ENCODE measurements at places on chromosomes 6 and 20.

DNA sequence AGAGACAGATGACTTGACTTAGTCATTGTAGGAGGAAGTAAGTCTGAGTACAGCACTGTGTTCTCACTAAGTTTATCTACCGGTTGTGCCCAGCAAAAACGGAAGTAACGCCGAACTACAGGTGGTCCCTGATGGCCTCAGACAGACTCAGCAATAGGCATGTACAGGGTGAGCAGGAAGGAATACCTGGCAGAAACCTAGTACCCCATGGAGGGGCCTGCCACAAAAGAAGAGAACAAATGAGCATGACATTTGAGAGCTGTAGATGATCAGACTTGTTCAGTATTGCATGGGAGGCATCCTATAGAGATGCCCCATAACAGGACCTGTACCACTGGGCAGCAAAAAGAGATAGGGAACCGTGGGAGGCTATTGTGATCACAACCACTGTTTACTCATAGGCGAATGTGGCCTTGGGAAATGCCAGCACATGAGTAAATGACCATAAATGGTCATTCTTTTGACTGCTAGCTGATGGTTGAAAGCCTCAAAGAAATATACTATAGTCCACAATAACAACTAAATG lies 106.4 kb upstream of the TAB2 start:
- no peak for DNase-seq

GRCh38 chr6:43736844-43737243 lies 33.2 kb upstream of the VEGFA start:
- DNase-seq, result no peak

GRCh38 chr20:32445539-32446273 lies 87.6 kb downstream of the ASXL1 start:
- no peak for DNase-seq

DNA sequence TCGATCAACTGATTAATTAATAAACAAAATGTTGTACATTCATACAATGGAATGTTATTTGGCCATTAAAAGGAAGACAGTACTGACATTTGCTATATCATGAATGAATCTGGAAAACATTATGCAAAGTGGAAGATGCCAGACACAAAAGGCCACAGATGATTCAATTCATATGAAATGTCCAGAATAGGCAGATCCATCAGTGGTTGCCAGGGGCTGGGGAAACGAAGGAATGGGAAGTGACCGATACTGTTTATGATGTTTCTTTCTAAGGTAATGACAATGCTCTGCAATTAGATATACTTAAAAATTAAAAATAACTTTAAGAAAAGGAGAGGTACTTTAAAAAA lies 37.2 kb downstream of the ELOVL5 start:
- DNase-seq, result no peak

DNA sequence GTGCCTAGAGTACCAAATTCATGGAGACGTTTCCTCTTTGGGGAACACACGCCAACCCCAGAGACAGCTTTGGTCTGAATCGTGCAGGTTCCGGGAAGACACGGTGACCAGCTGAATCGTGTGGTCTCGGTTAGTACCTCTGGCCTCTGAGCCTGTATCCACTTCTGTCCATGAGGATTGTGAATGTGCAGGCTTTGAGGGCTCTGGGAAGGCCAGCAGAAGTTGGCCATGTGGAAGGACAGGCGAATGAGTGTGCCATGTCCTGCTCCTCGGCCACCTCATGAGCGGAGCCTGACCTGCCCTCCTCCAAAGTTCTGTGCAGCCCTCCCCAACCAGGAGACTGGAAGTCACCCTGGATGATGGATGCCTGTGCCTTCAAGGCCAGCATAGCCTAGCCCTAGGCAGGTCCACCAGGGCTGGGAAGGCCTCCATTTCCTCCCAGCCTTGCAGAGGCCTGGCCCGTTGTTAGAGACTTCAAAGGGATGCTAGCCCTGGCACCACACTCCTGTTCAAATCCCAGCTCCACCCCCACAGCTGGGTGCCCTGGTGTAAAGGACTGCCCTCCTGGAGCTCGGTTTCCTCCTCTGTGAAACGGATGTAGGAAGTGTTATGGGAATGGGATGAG lies 1.7 kb upstream of the TMEM74B start:
- DNase-seq, result no peak

DNA sequence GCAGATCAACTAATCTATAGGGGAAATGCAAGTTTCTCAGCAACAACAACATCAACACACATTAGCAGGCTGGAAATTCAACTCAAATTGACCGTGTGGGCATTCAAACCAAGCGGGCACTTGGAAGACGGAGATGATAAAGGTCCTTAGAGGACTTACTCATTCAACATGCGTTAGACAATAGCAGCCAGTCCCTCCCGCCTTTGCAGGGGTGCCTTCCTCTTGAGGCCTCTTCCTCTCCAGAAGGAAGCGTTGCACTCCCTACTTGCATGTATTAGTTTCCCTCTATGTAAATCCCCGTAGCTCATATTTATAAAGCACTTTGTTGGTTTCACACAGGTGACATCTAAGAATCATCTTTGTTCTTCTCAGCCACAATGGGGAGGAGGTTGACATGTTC lies 300.8 kb upstream of the STXBP5 start:
- no peak for DNase-seq

- no peak for DNase-seq
These were observed 110.2 kb downstream of the RCAN2 start for GRCh38 chr6:46381057-46381456.

DNA sequence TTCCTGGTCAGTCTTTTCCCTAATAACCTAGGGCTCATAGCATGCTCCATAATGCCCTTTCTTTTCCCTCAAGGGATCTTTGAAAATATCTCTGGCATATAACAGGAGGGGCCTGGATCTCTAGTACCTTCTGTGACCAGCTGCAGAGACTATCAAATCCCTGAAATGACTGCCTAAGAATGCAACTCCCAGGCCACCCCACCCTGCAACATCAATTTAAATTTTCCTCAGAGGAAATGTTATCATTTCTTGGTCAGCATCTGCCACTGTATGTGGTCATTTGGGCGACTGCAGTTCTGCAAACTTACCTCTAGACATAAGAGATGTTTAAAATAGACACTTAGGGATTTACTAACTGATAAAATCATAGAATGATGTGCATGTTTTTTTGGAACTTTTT lies 200.2 kb downstream of the KCNQ5 start:
- DNase-seq, result no peak

DNA sequence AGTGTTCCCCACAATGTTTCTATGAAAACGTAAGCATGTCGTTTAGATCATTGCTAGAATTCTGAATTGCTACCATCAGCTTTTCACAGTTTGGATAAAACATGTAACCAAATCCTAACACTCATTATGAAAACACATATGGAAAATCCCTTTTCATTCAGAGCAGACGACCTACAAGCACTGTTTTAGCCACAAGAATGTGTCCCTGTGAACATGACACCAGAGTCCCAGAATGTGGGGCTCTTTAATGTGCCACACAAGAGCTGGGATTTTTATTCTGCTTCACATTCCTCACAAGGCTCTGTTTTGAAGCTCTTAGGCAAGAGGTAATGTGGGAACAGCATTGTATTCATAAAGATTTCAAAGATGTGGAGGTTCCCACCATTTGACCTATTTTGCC lies 141.1 kb upstream of the CITED2 start:
- DNase-seq, result no peak

DNA sequence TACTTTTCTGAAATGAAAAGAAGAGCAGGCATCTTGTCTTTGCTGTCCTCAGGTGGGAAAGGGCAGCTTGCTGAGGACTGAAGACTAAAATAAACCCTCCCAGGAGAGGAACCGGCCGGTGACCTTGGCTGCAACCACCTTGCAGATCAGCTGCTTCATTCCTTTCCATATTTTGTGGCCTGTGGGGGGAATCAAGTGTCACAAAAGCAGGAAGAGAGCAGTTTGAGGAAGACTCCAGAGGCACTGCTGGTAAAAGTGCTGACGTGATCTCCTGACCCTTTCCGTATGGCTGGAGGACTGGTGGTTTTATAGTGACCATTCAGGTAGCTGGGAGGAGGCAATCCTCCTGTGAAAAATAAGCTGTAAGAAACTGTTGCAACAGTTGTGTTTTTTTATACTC lies 157.0 kb downstream of the PLCB4 start:
- no peak for DNase-seq

GRCh38 chr6:47138046-47138445 lies 95.9 kb upstream of the ADGRF1 start:
- DNase-seq, result no peak

DNA sequence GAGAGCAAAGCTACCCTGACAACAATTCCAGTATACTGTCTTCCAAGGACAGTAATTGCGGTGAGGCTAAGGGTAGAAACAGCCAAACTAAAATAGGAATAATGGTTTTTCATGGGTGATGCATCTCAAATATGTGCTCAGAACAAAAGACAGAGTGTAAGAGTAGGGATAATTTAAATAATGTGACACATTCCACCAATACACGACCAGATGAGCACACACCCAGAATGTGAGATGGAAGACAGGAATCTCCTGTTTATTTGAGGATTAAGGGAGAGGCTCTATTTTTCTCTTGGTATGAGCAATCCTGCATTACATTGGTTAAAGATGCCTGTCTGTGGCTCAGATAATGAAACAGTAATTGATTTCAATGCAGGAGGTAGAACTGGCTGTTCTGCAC lies 292.9 kb upstream of the ZFP64 start:
- no peak for DNase-seq

GRCh38 chr6:14831937-14832336 lies 413.9 kb upstream of the JARID2 start:
- DNase-seq, result no peak

GRCh38 chr20:6814945-6815344 lies 47.5 kb downstream of the BMP2 start:
- DNase-seq, result no peak

- DNase-seq, result no peak
These were observed 200.9 kb downstream of the NFATC2 start for GRCh38 chr20:51341581-51341980.

- no peak for DNase-seq
These were observed 21.8 kb downstream of the PKHD1 start for GRCh38 chr6:52065621-52066020.

DNA sequence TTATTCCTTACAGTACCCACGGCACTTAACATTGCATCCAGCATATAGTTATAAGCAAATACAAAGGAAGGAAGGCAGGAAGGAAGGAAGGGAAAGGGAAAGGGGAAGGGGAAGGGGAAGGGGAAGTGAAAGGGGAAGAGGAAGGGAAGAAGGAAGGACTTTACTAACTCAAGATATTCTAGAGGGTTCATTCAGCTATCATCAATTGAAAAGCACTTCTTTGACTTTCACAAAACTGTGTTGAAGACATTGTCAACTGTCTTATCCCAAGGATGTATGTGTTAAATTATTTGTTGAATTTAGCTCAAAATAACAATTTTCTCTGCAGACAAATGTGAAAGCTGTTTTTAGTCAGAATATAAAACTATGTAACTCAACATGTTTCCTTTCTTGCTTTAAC lies 87.7 kb downstream of the EPM2A start:
- DNase-seq, result no peak

DNA sequence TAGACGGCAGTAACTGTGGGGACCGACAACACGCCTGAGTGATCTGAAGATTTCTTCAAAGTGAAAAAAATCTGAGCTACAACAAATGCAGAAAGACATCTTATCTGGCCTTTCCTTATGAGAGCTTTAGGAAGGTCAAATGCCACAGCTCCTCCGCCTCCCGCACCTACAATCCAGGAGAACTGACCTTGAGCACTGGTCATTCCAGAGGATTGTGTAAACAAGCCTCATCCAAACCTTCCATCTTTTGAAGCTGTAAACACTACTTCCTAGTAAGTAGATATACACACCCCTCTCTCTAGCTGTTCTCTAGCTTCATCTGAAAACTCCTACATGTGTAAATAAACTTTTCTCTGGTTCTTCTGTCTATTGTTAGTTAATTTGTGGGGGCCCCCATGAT lies 76.9 kb downstream of the CD24 start:
- DNase-seq, result no peak

GRCh38 chr20:22821081-22821727 lies 213.9 kb upstream of the SSTR4 start:
- DNase-seq, result no peak

DNA sequence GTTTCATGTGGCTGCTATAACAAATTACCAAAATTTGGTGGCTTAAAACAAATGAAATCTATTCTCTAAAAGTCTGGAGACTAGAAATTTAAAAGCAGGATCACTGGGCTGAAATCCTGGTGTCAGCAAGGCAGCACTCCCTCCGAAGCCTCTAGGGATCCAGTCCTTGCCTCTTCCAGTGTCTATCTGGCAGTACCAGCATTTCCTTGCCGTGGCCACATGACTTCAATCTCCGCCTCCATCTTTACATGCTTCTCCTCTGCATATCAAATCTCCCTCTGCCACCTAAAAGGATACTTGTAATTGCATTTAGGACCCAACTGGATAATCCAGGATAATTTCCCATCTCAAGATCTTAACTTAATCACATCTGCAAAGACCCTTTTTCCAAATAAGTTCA lies 30.2 kb downstream of the ARHGAP18 start:
- no peak for DNase-seq

GRCh38 chr6:16477367-16478149 lies 239.2 kb downstream of the GMPR start:
- DNase-seq, result no peak

DNA sequence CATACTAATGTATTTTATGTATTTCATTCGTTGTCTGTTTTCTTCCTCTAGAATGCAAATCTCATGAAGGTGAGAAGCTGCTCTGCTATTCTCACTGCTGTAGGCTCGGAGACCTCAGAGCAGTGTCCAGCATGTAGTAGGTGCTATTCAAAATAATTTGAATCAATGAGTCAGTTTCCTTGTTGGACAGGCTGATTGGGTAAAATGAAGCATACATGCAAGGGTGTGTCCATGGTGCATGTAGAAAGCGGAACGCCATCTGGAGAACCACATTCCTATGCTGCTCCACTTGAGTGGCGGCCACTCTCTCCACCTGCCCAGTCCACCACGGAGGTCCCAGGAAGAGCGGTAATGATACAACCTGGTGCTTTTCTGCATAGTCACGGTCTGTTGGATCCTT lies 412.1 kb downstream of the QKI start:
- no peak for DNase-seq

DNA sequence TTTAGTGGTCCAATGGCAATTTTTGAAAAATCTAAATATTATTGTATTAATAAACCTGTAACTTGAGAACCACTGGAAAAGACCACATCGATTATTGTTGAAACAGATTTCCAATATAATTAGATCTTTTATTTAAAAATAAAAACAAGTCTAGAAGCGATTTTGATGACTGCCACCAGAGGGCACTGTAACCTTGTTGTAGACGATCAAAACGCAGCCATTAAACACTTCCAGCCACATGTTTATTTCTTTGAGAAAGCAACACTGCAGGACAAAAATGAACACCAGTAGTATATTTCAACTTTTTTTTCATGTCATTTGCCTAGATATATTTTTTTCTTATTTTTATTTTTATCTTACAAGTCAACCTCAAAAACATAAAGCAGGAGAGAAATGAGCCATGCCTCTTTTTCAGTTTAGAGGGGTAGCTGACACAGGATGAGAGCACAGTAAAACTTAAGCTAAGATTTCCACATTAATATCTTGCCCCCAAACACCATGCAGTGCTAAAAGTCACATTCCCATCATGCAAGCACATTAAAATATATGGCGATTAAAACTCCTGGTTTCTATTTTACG lies 115.4 kb downstream of the OPRM1 start:
- DNase-seq, result peak; percentile 40

GRCh38 chr6:36809941-36810803 lies 29.1 kb downstream of the CPNE5 start:
- no peak for DNase-seq

All from stimulated activated CD8-positive, alpha-beta memory T cell treated with anti-CD3 and anti-CD28 coated beads, Interleukin-4, amount 100 ng/mL, for 1 hour (primary cell).